ENCODE measurements at places on chromosomes 16 and 17.
A peak's percentile ranks its signal among the peaks of the same experiment; 100 is the strongest.

- no peak for DNase-seq
Observed at GRCh38 chr16:23975293-23975692, 139.5 kb downstream of the PRKCB start.

GRCh38 chr16:57500578-57501111, 14.4 kb upstream of the DOK4 start:
- no peak for DNase-seq

- peak; percentile 60 for DNase-seq
Observed at GRCh38 chr17:50841949-50842354, 6.6 kb downstream of the WFIKKN2 start.

DNA sequence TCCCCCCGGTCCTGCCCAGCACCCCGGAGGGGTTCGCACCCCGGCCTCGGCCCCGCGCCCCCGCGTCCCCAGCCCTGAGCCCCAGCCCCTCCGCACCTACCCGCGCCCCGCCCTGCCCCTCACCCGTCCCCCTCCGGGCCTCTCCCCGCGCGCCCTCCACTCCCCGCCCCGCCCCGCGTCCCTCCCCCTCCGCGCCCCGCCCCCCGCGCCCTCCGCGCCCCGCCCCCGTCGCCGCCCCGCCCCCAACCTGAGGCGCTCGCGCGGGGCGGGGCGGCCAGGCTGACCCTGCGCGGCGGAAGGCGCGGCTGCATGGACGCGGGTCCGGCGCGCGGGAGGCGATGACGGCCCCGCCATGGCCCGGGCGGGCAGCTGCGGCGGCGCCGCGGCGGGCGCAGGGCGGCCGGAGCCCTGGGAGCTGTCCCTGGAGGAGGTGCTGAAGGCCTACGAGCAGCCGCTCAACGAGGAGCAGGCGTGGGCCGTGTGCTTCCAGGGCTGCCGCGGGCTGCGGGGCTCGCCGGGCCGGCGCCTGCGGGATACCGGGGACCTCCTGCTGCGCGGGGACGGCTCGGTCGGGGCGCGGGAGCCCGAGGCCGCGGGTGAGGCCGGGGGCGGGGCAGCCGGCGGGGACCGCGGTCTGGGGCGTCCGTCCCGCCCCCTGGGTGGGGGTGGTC, at the start of gene SPIRE2:
Gene SPIRE2, plus strand, starts transcription at position 277 of the 671 bp plus-strand sequence. Its CDS starts 76 bp downstream, at position 353.
- DNase-seq: peak; percentile 66

DNA sequence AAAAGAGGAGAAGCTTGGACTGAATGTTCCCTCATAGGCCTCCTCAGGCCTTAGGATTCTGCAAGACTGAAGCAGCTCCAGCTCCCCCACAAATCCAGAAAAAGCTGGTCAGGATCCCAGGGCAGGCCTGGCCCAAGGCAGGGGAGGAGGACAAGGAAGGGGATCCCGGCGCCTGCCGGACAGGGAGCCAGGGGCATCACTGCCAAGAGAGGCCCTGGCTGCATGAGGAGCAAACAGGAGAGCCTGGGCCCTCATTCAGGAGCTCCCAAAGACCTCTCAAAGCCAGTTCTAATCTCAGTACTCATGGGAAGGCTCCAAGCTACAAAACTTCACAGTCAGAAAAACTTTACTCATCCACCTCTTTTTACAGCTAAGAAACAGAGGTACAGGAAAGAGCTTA, 67.3 kb downstream of the ZNF423 start:
- DNase-seq: no peak

- no peak for DNase-seq
Observed at GRCh38 chr17:77213778-77214132, 73.0 kb downstream of the SEC14L1 start.

GRCh38 chr17:4362141-4362540, 4.3 kb downstream of the UBE2G1 start:
- no peak for DNase-seq

GRCh38 chr17:77127735-77128361, 12.9 kb upstream of the SEC14L1 start:
- DNase-seq: no peak

DNA sequence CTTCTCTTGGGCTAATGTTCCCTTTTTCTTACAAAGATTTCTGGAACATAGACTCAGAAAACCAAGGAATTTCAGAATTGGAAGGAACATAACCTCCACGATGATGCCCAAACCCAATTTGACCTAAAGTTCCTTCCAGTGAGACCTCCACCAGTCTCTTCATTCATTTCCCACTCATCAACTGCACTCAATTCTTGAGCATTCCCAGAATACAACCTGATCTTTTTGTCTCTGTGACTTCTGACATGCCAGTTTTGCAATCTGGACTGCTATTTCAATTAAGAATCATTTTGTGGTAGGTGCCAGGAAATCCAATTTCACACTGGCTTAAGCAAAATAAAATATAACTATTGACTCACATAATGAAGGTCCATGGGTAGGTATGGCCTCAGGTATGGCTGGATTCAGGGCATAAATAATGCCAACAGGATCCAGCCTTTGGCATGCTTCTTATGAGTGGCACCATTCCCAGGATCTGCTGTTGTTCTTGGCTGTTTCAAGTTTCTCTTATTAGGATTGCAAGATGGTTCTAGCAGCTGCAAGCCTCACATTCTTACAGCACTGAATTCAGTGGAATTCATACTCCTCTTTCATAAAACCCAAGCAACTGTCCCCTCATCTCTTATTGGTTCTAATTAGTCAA, 184.3 kb downstream of the HS3ST4 start:
- DNase-seq: no peak

GRCh38 chr17:47978324-47978723, 7.4 kb downstream of the CDK5RAP3 start:
- DNase-seq: peak; percentile 38

GRCh38 chr17:35889818-35890773, 9.9 kb upstream of the CCL5 start:
- peak; percentile 23 for DNase-seq

GRCh38 chr17:75601057-75601987, 13.7 kb downstream of the MYO15B start:
- DNase-seq: peak; percentile 14

- no peak for DNase-seq
Observed at GRCh38 chr16:66576296-66576695, 3.0 kb upstream of the CMTM2 start.

DNA sequence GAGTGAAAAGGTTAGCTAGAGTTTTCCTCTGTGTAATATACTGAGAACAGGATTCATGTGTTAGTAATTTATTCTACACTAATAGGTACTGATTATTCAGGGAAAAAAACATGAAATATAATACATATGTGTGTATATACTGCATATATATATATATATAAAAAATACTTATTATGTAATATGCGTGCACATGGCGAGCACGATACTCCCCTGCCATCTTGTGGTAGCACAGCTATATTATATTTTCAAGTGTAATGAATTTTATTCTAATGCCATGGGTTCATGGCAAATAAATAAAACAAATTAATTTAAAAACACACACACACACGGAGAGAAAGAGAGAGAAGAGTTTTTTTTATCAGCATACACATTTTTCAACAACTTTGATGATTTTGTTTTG, 460.6 kb downstream of the KCNJ2 start:
- no peak for DNase-seq

GRCh38 chr17:5370411-5370810, 49.1 kb downstream of the NUP88 start:
- DNase-seq: no peak
